CD4-positive, alpha-beta memory T cell (primary cell): ENCODE measurements at places on chromosomes 5 and 9. TPM values are rescaled to one million over a fixed set of nuclear protein-coding genes. Genes with fewer than 3 reads are reported as not detected.

Gene BTNL3
- not detected for polyA plus RNA-seq

Gene ABCA2
- 10.8 TPM for polyA plus RNA-seq

Gene FOXD4L3
- polyA plus RNA-seq: not detected

Gene GFM2
- polyA plus RNA-seq: 9.7 TPM

Gene ELOVL7
- polyA plus RNA-seq: not detected

Gene NAA35
- polyA plus RNA-seq: 14.7 TPM

Gene TOR2A
- 27.1 TPM for polyA plus RNA-seq

Gene MEF2C
- polyA plus RNA-seq: 1.0 TPM

Gene EDIL3
- not detected for polyA plus RNA-seq

Gene PDGFRB
- not detected for polyA plus RNA-seq

Gene OTP
- polyA plus RNA-seq: not detected

Gene NMUR2
- not detected for polyA plus RNA-seq

Gene SLC36A1
- 0.80 TPM for polyA plus RNA-seq

Gene ACSL6
- 18.4 TPM for polyA plus RNA-seq

Gene SPRY4
- not detected for polyA plus RNA-seq

Gene EIF4E1B
- polyA plus RNA-seq: not detected

Gene AQP3
- 562 TPM for polyA plus RNA-seq

Gene SLC46A2
- not detected for polyA plus RNA-seq

Gene SV2C
- polyA plus RNA-seq: 0.02 TPM

Gene RASEF
- not detected for polyA plus RNA-seq

Gene IL3
- not detected for polyA plus RNA-seq

Gene FAM169A
- 8.9 TPM for polyA plus RNA-seq

Gene C5orf52
- polyA plus RNA-seq: not detected

Gene TMEM141
- polyA plus RNA-seq: 34.3 TPM

Gene TMEFF1
- polyA plus RNA-seq: not detected

Gene CDH9
- not detected for polyA plus RNA-seq

Gene FCN2
- polyA plus RNA-seq: not detected

Gene PHYHD1
- not detected for polyA plus RNA-seq

Gene NR4A3
- polyA plus RNA-seq: 1.4 TPM

Gene SHISAL2B
- polyA plus RNA-seq: not detected

Gene DMGDH
- polyA plus RNA-seq: not detected

Gene OR13C2
- not detected for polyA plus RNA-seq

Gene PFN3
- not detected for polyA plus RNA-seq

Gene SHOC1
- polyA plus RNA-seq: 0.13 TPM

Gene PTGDS
- 3.8 TPM for polyA plus RNA-seq

Gene ABLIM3
- not detected for polyA plus RNA-seq

Gene SLC6A18
- polyA plus RNA-seq: not detected

Gene KIF12
- not detected for polyA plus RNA-seq

Gene DAB2
- not detected for polyA plus RNA-seq

Gene RBM22
- 69.4 TPM for polyA plus RNA-seq

Gene FAM78A
- polyA plus RNA-seq: 29.2 TPM

Gene SPINK4
- not detected for polyA plus RNA-seq

Gene TAS2R1
- 0.14 TPM for polyA plus RNA-seq

Gene FGD3
- 52.7 TPM for polyA plus RNA-seq

Gene GLRA1
- polyA plus RNA-seq: not detected

Gene ELAVL2
- not detected for polyA plus RNA-seq

Gene TEX48
- 0.33 TPM for polyA plus RNA-seq

Gene C5orf58
- 2.4 TPM for polyA plus RNA-seq

Gene PCDHGA2
- not detected for polyA plus RNA-seq

Gene BARX1
- not detected for polyA plus RNA-seq

Gene PDE6A
- polyA plus RNA-seq: not detected

Gene GMCL2
- polyA plus RNA-seq: not detected
